ENCODE measurements at places on chromosomes 3 and 15.

- no peak overlapping the region for H3K4me3 ChIP-seq
- no peak overlapping the region for H3K27ac ChIP-seq
- no peaks in the 10 kb centered on the region for H3K27me3 ChIP-seq
- DNase-seq = no peak
Observed at GRCh38 chr3:114709102-114709501, 415.3 kb downstream of the TIGIT start.

DNA sequence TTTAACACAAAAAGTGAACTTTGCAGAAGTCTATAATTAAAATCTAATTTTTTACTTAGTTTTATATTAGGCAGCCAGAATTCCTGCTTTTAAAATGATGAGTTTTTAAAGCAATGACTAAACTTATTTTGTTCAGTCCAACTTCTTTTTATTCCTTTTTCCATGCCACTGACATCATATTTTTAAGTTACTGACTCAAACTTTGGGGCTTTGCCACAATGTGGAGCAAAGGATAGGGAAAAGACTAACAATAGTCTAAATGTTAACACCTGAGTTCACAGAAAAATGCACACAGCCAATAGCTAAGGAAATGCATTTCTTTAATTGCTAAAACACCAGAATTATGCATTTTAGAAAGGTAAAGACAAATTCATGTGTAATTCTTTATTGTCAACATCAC lies 647.6 kb upstream of the DPPA4 start:
- no peak overlapping the region for H3K27ac ChIP-seq
- H3K4me1 ChIP-seq = no peaks in the 10 kb centered on the region
- H3K4me3 ChIP-seq = no peak overlapping the region
- no peaks in the 10 kb centered on the region for H3K27me3 ChIP-seq

- peak overlapping the region; percentile 77 for H3K27ac ChIP-seq
- H3K4me3 ChIP-seq = no peak overlapping the region
- no peaks in the 10 kb centered on the region for H3K27me3 ChIP-seq
- DNase-seq = peak; percentile 63
- peaks cover 5% of the 10 kb centered on the region for H3K4me1 ChIP-seq
- no peaks in the 10 kb centered on the region for H3K36me3 ChIP-seq
Observed at GRCh38 chr3:185411133-185411532, 48.2 kb downstream of the MAP3K13 start.

DNA sequence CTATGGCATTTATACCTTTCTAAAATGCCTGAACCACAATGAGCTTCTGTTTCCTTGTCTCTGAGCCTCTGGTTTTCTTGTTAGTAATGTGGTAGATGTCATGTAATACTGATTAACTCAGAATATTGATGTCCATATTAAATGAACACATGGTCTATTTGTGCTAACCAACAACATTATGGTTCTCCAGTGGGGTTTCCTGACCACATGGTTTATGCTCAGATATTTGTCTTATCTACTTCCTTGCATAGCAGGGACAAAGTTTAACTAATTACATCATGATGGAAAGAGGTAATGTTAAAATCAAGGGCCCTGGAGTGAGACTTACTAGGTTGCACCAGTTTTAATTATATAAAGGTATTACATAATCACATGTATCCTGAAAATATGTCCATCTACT lies 62.6 kb upstream of the SCN10A start:
- no peak overlapping the region for H3K4me3 ChIP-seq
- DNase-seq = no peak
- no peaks in the 10 kb centered on the region for H3K4me1 ChIP-seq
- no peaks in the 10 kb centered on the region for H3K27me3 ChIP-seq

DNA sequence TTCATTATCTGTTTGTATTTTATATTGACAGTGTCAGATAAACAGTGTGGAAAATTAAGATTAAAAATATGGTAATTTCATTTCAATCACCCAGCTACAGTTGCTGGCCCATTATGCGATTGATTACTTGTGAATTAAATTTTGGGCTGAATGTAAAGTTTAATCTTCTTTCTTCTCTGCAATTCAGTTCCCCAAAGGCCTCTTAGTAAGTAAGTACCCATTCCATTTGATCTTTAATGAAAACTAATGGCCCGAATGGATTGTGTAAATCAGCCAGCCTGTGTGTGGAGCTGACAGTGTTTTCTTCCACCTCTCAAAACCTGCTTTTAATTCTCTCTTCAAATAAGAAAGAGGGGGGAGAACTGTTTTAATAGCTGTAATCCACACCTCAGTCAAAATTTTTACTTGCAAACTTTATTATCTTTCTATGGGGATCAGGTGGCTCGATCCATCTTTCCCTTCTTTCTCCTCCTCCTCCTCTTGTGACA lies 307.1 kb downstream of the IL20RB start:
- H3K4me3 ChIP-seq = no peak overlapping the region
- H3K27me3 ChIP-seq = no peaks in the 10 kb centered on the region
- H3K4me1 ChIP-seq = no peaks in the 10 kb centered on the region
- H3K36me3 ChIP-seq = no peaks in the 10 kb centered on the region
- no peak overlapping the region for H3K27ac ChIP-seq
- DNase-seq = no peak

DNA sequence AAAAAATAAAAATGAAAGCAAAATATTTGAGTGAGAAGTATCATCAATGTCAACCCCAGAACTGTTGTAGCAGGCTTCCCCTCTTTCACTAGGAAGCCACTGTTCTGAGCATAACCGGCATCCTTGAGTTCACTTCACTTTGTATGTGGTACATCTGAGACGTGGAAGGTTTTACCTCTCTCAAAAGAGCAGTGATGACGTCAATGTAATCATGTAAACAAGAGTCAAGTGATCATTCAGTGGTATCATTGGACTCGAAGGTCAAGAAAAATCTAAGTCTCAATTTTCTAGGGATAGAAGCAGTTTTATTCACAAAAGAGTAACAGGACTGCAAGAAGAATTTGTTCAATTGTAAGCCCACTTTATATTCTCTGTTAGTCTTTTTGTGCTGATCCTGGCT lies 339.8 kb upstream of the THRB start:
- peaks cover 3% of the 10 kb centered on the region for H3K4me1 ChIP-seq
- H3K27me3 ChIP-seq = peaks cover 16% of the 10 kb centered on the region
- no peaks in the 10 kb centered on the region for H3K36me3 ChIP-seq
- no peak overlapping the region for H3K4me3 ChIP-seq
- DNase-seq = no peak

GRCh38 chr3:4751502-4752101 lies 227.6 kb upstream of the BHLHE40 start:
- H3K27ac ChIP-seq = peak overlapping the region; percentile 45
- DNase-seq = peak; percentile 38
- H3K36me3 ChIP-seq = no peaks in the 10 kb centered on the region
- H3K4me1 ChIP-seq = peaks cover 29% of the 10 kb centered on the region
- H3K27me3 ChIP-seq = peaks cover 3% of the 10 kb centered on the region
- H3K4me3 ChIP-seq = no peak overlapping the region

- no peaks in the 10 kb centered on the region for H3K27me3 ChIP-seq
- no peaks in the 10 kb centered on the region for H3K36me3 ChIP-seq
- DNase-seq = no peak
- no peak overlapping the region for H3K4me3 ChIP-seq
Observed at GRCh38 chr3:48851407-48851806, 3.7 kb upstream of the PRKAR2A start.

DNA sequence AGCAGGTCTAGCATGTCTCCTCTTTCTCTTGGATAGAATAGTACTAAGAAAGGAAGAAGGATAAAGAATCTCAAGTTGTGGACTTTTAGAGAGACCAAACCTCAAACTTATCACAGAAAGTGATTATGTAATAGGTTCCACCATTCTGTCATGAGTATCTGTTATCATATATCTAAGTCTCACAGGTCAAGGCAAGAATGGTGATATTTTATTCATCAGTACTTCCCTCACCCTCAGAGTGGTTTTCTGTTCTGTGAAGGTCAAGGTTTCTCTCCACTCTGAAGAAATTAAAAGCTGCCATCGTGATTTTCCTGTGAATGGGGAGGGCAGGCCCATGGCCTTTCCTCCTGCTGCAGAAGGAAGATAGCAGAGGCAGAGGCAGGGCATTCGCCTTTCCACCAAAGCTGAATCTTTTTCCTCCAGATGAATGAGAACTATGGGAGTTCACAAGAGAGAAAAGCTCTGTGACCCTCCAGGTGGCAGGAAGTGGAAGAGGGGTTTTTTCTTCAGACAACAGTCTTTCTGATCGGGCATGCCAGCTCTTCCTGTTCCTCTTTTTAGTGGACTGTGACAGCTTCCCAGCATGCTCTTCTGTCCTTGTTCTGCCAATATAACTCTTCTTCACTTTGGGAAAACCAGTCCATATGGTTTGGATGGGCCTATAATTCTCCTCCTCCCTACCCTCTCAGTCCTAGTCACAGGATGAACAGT lies 37.1 kb upstream of the CCK start:
- no peak for DNase-seq
- H3K4me3 ChIP-seq = no peak overlapping the region
- H3K27ac ChIP-seq = no peak overlapping the region
- H3K27me3 ChIP-seq = peaks cover 5% of the 10 kb centered on the region
- no peaks in the 10 kb centered on the region for H3K4me1 ChIP-seq
- no peaks in the 10 kb centered on the region for H3K36me3 ChIP-seq

- H3K27me3 ChIP-seq = no peaks in the 10 kb centered on the region
- no peaks in the 10 kb centered on the region for H3K36me3 ChIP-seq
- DNase-seq = no peak
- H3K4me3 ChIP-seq = no peak overlapping the region
- no peaks in the 10 kb centered on the region for H3K4me1 ChIP-seq
Observed at GRCh38 chr3:153704115-153704514, 417.1 kb upstream of the ARHGEF26 start.

GRCh38 chr15:67762610-67763368 lies 62.5 kb upstream of the SKOR1 start:
- no peak overlapping the region for H3K27ac ChIP-seq
- no peaks in the 10 kb centered on the region for H3K27me3 ChIP-seq
- H3K36me3 ChIP-seq = no peaks in the 10 kb centered on the region
- H3K4me3 ChIP-seq = no peak overlapping the region
- DNase-seq = no peak
- no peaks in the 10 kb centered on the region for H3K4me1 ChIP-seq

DNA sequence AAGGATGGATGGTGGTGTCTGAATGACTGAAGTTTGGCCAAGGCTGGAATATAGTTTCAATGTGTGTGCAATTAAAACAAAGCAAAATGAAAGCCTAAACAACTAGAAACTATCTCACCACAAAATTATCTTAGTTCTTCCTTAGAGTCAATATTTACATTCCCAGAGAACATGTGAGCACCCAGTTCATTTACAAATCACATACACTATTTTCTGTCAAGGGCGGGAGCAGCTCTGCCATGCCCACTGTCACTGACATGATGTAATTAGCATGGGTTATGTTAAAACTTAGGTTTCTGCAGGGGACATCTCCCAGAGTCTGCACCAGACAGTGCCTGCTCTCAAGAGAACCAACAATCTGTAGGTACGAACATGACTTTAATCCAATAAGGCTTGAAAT lies 65.0 kb downstream of the PDZRN3 start:
- no peak overlapping the region for H3K27ac ChIP-seq

DNA sequence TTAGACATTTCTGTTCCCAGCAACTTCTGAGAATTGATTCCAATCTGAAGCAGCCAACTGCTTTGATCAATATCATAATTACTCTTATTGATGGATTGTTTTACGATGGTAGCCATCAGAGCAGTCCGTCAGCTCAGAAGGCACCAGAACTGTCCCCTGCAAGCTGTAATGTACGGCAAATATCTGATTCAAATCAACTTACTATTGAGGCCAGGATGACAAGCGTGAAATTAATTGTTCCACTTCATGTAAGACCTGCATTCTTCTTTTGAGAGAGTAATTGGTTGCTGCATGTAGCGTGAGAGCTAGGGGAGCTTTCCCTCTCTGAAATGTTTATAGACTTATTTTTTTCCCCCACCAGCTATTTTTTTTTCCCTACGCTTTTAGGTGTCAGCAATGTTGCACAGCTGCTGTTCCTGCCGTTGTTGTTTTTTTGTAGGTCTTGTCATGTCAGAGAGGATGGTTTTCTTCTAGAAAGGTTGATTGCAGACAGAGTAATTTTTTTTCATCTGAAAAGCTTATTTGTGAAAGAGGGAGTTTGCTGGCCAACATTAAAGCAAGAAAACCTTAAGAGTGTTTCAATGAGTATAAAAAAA lies 134.9 kb downstream of the CACNA2D3 start:
- no peak overlapping the region for H3K27ac ChIP-seq
- no peaks in the 10 kb centered on the region for H3K4me1 ChIP-seq
- no peaks in the 10 kb centered on the region for H3K36me3 ChIP-seq
- no peak for DNase-seq
